Naive thymus-derived CD8-positive, alpha-beta T cell (primary cell): ENCODE measurements at places on chromosomes 6 and 20. TPM values are rescaled to one million over a fixed set of nuclear protein-coding genes. Genes with fewer than 3 reads are reported as not detected.

The LY86 gene
- polyA plus RNA-seq = 7.0 TPM

The RUNX2 gene
- polyA plus RNA-seq = 42.5 TPM

DNA sequence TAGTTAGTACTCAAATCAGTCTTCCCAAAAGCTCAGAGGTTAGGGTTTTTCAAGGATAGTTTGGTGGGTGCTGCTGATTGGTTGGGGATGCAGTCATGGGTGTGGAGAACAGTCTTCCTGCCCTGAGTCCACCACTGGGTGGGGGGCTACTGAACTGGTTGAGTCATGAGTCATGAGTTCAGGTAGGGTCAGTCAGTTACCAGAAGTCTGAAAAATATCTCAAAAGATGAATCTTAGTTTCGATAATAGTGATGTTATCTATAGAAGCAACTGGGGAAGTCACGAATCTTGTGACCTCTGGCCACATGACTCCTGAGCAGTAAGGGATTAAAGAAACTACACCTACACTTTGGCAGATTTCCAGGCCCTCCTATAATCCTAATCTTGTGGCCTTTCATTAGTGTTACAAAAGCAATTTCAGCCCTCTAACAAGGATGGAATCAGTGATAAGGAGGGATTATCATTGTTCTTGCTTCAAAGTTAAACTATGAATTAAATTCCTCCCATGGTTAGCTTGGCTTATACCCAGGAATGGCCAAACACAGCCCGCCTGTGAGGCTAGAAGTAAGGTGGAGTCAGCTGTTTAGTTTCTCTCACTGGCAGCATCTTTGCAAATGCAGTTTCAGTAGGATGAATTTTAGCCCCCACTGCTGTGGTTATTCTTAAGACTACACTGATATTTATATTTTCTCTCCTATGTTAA lies 33.3 kb upstream of the NKAIN2 start:
- no peak overlapping the region for H3K27ac ChIP-seq
- no peak overlapping the region for H3K4me3 ChIP-seq
- no peaks in the 10 kb centered on the region for H3K4me1 ChIP-seq
- DNase-seq = no peak
- H3K36me3 ChIP-seq = no peaks in the 10 kb centered on the region

DNA sequence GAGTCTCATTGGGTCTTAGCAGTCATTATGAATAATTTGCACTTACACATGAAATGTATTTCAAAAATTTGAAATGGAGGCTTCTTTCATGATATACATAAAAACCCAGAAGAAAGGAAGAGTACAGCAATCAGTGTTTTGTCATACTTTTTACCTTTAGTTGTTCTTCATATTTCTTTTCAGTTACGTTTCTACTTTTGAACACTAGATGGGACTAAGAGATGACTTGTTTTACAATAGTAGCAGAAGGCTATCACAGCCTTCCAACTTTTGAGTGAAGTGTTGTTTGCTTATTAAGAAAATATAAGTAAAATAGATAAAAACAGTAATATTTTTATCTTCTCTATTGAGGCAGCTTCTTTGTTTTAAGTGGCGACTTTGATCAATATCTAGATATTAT lies 58.1 kb downstream of the L3MBTL3 start:
- H3K4me1 ChIP-seq = peaks cover 14% of the 10 kb centered on the region
- H3K36me3 ChIP-seq = peaks cover 70% of the 10 kb centered on the region
- H3K27ac ChIP-seq = no peak overlapping the region
- no peaks in the 10 kb centered on the region for H3K27me3 ChIP-seq
- no peak overlapping the region for H3K4me3 ChIP-seq
- peak; percentile 21 for DNase-seq

DNA sequence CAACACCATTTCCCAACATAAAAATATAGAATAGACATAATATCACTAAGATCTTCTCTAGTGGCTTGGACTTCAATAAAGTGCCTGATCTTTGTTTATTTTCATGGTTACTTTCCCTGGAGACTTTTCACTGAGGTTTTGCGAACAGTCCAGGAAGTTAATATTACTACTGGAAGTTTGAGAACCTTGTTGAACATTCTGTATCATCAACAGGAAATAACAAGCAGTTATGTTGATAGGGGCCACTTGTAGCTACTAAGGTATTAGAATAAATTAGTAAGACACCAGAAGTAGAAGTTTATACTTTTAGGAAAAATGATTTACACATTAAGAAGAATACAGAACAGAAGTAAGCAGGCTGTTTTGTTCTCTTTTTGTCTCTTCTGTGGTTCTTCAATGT lies 180.2 kb downstream of the TFAP2B start:
- DNase-seq = no peak
- H3K27ac ChIP-seq = no peak overlapping the region
- H3K4me1 ChIP-seq = no peaks in the 10 kb centered on the region
- no peak overlapping the region for H3K4me3 ChIP-seq
- H3K27me3 ChIP-seq = no peaks in the 10 kb centered on the region

The NMBR gene
- not detected for polyA plus RNA-seq

DNA sequence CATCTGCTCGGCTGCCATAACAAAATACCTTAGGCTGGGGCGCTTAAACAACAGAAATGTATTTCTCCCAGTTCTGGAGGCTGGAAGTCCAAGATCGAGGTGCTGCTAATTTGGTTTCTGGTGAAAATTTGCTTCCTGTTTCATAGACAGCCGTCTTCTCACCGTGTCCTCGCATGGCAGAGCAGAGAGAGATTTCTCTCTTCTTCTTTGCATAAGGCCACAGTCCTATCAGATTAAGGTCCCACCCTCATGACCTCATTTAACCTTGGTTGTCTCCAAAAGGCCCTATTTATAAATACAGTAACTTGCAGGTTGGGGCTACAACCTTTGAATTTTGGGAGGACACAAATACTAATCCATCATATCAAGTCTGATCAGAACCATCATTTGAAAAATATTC lies 544.3 kb downstream of the KIF16B start:
- H3K4me3 ChIP-seq = no peak overlapping the region
- H3K36me3 ChIP-seq = no peaks in the 10 kb centered on the region
- no peaks in the 10 kb centered on the region for H3K4me1 ChIP-seq

The TFAP2B gene
- not detected for polyA plus RNA-seq

GRCh38 chr6:31041372-31041974 lies 31.2 kb downstream of the MUC22 start:
- no peak overlapping the region for H3K27ac ChIP-seq
- no peak overlapping the region for H3K4me3 ChIP-seq
- H3K36me3 ChIP-seq = peaks cover 2% of the 10 kb centered on the region
- no peak for DNase-seq

GRCh38 chr6:168601111-168601510 lies 160.1 kb downstream of the SMOC2 start:
- H3K36me3 ChIP-seq = no peaks in the 10 kb centered on the region
- no peak overlapping the region for H3K4me3 ChIP-seq
- peaks cover 2% of the 10 kb centered on the region for H3K4me1 ChIP-seq
- H3K27ac ChIP-seq = no peak overlapping the region

GRCh38 chr6:160999516-160999915 lies 7.9 kb downstream of the MAP3K4 start:
- H3K27me3 ChIP-seq = no peaks in the 10 kb centered on the region
- no peak overlapping the region for H3K4me3 ChIP-seq
- H3K36me3 ChIP-seq = no peaks in the 10 kb centered on the region

- DNase-seq = no peak
- peaks cover 2% of the 10 kb centered on the region for H3K36me3 ChIP-seq
- H3K27me3 ChIP-seq = peaks cover 24% of the 10 kb centered on the region
- no peaks in the 10 kb centered on the region for H3K4me1 ChIP-seq
- no peak overlapping the region for H3K27ac ChIP-seq
These were observed 114.6 kb downstream of the DLL1 start for GRCh38 chr6:170176136-170176897.

The GTSF1L gene
- 0.25 TPM for polyA plus RNA-seq

- no peak overlapping the region for H3K4me3 ChIP-seq
- H3K27me3 ChIP-seq = no peaks in the 10 kb centered on the region
- peaks cover 84% of the 10 kb centered on the region for H3K36me3 ChIP-seq
- no peak overlapping the region for H3K27ac ChIP-seq
- DNase-seq = no peak
These were observed 14.0 kb downstream of the PPARD start for GRCh38 chr6:35356391-35356790.

DNA sequence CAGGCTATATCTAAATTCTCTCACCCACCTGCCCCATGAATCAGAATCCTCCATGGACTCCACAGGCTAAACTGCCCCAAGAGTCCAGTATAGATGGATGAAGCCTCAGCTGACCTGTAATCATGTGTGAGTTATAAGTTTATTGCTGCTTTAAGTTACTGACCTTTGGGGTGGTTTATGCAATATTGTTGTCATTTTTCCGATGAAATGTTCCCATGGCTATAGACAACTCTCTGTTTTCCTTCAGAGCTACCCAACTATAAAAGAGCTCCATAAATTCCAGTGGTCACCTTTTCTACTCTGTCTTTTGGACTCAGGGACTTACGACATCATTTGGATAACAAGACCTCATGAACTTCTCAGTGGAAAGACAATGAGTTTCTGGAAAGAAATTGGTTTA lies 212.1 kb downstream of the BMP2 start:
- no peaks in the 10 kb centered on the region for H3K36me3 ChIP-seq
- DNase-seq = no peak
- no peaks in the 10 kb centered on the region for H3K4me1 ChIP-seq
- H3K27me3 ChIP-seq = no peaks in the 10 kb centered on the region

- H3K27ac ChIP-seq = no peak overlapping the region
- H3K4me3 ChIP-seq = peak overlapping the region; percentile 35
- H3K4me1 ChIP-seq = peaks cover 32% of the 10 kb centered on the region
- H3K36me3 ChIP-seq = no peaks in the 10 kb centered on the region
- no peaks in the 10 kb centered on the region for H3K27me3 ChIP-seq
- DNase-seq = peak; percentile 25
These were observed 8.3 kb upstream of the NCOA3 start for GRCh38 chr20:47493175-47493962.

- no peak overlapping the region for H3K4me3 ChIP-seq
- no peak for DNase-seq
- no peaks in the 10 kb centered on the region for H3K4me1 ChIP-seq
- no peaks in the 10 kb centered on the region for H3K27me3 ChIP-seq
These were observed 1028.3 kb upstream of the EYS start for GRCh38 chr6:66735106-66735890.

The MYB gene
- polyA plus RNA-seq = 4.8 TPM

GRCh38 chr20:3741836-3742458 lies 9.5 kb downstream of the HSPA12B start:
- H3K27ac ChIP-seq = no peak overlapping the region
- no peak for DNase-seq
- H3K4me3 ChIP-seq = no peak overlapping the region
- H3K36me3 ChIP-seq = no peaks in the 10 kb centered on the region
- H3K27me3 ChIP-seq = peaks cover 4% of the 10 kb centered on the region
- peaks cover 13% of the 10 kb centered on the region for H3K4me1 ChIP-seq

GRCh38 chr20:19661717-19662636 lies 96.1 kb upstream of the RIN2 start:
- H3K4me1 ChIP-seq = peaks cover 13% of the 10 kb centered on the region
- peaks cover 29% of the 10 kb centered on the region for H3K27me3 ChIP-seq
- no peak overlapping the region for H3K27ac ChIP-seq
- no peak overlapping the region for H3K4me3 ChIP-seq
- H3K36me3 ChIP-seq = no peaks in the 10 kb centered on the region

DNA sequence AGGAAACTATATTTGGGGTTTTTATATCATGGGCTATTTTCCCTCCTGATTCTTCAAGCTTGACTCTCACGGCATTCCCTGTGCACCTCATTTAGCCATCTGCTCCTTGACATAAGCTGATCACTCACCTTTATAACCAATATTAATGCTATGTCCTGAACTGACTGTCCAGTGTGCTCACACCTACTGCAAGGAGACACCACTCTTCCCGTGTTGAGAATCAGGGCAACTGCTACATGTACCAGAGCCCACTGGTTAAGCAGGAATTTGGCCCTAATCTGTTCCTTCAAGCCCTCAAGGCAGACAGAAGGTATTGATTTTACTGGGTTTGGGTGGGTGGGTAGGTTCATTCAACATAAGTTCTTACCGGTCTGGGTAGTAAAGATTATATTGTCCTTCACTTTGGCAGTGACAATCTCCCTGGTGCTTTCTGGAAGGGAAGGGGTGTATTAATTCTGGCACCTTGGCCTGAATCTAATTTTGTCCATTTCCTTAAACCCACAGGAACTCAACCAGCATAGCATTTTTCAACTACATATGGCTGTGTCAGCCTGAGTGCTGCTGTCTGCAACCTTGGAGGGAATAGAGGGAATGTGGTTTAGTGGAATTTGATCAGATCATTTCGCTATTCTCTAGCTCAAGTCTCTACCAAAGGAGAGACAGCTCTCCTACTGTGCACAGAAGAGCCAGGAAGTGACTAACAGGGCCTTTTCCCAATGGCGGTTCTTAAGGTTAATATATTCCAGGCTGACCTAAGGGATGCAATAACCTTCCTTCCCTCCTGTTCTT lies 293.2 kb downstream of the BTBD9 start:
- H3K36me3 ChIP-seq = no peaks in the 10 kb centered on the region
- no peak overlapping the region for H3K27ac ChIP-seq
- no peak overlapping the region for H3K4me3 ChIP-seq
- DNase-seq = no peak

DNA sequence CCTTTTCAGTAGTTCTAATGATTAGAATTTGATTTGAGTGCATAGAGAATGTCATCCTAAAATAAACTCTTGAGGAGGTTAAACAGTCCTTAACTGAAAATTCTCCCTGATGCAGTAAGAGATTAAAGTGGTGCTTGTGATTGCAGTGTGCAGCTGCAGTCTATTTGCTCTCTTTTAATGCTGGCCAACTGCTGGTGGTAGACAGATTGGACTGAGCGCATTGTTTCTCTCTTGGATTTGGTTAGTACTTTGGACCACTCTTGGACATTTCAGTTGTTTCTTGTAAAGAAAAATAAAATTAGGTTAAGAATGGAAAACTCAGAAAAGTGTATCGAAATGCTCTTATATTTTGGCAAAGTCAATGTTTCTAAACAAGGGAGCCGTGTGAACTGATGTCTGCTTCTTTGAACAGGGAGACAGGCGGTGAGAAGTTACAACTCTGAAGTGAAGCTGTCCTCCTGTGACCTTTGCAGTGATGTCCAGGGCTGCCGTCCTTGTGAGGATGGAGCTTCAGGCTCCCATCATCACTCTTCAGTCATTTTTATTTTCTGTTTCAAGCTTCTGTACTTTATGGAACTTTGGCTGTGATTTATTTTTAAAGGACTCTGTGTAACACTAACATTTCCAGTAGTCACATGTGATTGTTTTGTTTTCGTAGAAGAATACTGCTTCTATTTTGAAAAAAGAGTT lies 127.2 kb downstream of the CD109 start:
- DNase-seq = no peak
- no peaks in the 10 kb centered on the region for H3K27me3 ChIP-seq
- no peaks in the 10 kb centered on the region for H3K4me1 ChIP-seq
- H3K36me3 ChIP-seq = no peaks in the 10 kb centered on the region

The BTNL2 gene
- polyA plus RNA-seq = not detected

DNA sequence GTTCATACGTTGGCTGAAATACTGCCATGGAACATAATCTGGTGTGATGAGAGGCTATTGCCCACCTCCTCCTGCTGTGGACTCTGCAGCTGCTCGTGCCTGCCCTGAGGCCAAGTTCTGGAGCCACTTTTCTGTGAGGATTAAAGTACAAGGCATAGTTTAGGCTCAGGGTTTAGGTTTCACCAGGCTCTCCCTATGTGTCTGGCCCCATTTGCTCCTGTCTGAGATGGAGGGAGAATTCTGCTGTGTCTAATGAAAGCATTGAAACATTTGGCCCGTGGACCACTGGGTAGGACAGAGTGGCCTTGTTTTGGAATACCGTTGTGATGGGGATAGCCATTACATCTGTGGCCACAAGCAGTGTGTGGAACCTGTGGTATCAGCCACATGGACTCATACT lies 5.9 kb downstream of the WRNIP1 start:
- no peaks in the 10 kb centered on the region for H3K36me3 ChIP-seq
- no peak overlapping the region for H3K27ac ChIP-seq
- no peak overlapping the region for H3K4me3 ChIP-seq
- no peaks in the 10 kb centered on the region for H3K27me3 ChIP-seq
